ENCODE measurements at places on chromosomes 4 and X.
A peak's percentile ranks its signal among the peaks of the same experiment; 100 is the strongest.

DNA sequence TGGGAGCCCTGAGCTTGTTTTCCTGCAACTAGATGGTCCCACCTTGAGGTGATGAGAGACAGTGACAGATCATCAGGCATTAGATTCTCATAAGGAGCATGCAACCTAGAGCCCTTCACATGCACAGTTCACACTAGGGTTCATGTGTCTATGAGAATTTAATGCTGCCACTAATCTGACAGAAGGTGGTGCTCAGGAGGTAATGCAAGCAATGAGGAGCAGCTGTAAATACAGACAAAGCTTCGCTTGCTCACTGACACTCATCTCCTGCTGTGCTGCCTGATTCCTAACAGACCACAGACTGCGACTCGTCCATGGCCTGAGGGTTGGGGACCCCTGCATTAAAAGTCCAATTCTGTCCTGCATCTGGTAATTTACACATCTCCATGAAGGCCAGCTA is 141.6 kb downstream of the KCNIP4 start:
- DNase-seq: no peak

GRCh38 chrX:154855256-154855655 is 20.8 kb upstream of the SMIM9 start:
- no peak for DNase-seq

- DNase-seq: peak; percentile 80
Measured at GRCh38 chr4:83548151-83548905, 12.4 kb downstream of the GPAT3 start.

GRCh38 chrX:129771266-129771995 is 8.3 kb upstream of the SASH3 start:
- no peak for DNase-seq

DNA sequence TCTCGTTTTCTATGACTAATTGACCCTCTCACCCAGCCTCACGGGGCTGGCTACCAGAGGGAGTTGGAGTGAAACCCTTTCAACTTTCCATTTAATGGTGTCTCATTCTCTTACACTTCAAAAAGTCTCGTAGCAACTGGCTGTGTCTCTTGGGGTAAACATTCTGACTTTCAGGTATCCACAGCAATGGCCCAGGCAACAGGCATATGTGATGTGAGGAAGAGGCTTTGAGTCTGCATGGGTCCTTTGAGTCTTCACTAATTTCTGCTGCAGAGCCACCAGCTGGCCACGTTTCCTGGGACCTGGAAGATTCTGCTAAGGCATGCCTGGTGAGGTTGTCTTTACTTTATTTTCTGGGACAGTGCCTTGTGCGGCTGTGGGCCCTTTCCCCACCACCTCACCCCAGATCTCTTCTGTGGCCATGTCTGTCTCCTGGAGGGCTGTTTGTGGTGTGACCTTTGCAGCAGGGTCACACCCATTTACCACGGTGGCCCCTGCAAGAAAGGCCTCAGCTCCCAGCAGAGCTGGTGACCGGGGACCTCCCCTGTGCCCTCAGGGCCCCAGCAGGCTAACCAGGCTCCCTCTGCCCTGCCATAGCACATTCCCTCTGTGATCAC is 112.5 kb upstream of the FRG1 start:
- DNase-seq: no peak

DNA sequence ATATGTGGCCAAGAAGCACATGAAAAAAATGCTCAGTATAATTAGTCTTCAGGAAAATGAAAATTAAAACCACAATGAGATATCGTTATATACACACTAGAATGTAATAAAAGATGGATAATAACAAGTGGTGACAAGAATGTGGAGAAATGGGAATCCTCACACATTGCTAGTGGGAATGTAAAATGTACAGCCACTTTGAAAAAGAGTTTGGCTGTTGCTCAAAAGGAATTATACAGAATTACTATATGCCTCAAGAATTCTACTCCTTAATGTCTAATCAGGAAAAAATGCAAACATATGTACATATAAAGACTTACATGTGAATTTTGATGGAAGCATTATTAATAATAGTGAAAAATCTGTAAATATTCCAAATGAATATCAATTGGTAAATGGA is 102.2 kb downstream of the SPCS3 start:
- no peak for DNase-seq

GRCh38 chr4:6944301-6945051 is 34.9 kb downstream of the TBC1D14 start:
- DNase-seq: peak; percentile 31

- no peak for DNase-seq
Measured at GRCh38 chr4:101065935-101066485, 281.3 kb downstream of the PPP3CA start.

- no peak for DNase-seq
Measured at GRCh38 chr4:184471881-184472613, 2.3 kb downstream of the IRF2 start.

GRCh38 chrX:111543212-111543741 is 31.8 kb downstream of the SERTM2 start:
- no peak for DNase-seq

- no peak for DNase-seq
Measured at GRCh38 chr4:86720508-86721068, 126.5 kb downstream of the PTPN13 start.

DNA sequence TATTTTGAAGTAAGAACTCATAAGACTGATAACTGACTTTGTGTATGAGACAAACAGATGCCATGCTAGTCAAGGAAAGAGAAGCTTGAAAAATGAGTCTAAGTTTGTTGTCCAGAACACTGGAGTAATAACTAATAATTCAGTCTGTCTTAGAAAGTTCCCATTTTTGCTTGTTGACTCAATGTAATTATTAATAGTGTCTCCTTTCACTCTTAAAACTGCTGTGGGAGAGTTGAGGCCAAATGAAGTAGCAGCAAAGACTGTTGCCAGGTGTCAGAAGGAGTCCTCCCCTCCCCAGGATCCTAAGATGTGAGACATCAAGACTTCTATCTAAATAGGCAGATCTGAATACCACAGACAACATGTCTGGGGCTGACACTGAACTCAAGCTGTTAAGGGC is 20.8 kb upstream of the FAM13A start:
- DNase-seq: peak; percentile 57

- no peak for DNase-seq
Measured at GRCh38 chr4:156751486-156751885, 220.1 kb downstream of the PDGFC start.

- no peak for DNase-seq
Measured at GRCh38 chr4:27638163-27638915, 777.7 kb downstream of the STIM2 start.

DNA sequence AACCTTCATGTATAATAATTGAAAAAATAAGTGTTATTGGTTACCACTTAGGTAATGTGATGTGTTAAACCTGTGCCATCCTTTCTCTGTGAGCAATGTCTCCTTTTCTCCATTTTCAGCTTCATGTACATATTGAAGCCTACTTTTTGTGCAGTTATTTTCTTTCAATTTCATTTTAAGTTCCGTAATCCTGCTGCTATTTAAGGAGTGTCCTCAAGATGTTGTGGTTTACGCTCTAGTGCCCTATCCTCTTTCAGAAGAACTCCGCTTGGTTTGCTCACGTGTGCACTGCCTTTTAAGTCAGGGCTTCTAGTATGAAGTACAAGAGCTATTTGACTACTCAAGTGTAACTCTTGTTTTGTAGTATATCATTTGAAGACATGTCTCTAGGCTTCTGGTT is 2253.2 kb upstream of the TENM3 start:
- peak; percentile 3 for DNase-seq

DNA sequence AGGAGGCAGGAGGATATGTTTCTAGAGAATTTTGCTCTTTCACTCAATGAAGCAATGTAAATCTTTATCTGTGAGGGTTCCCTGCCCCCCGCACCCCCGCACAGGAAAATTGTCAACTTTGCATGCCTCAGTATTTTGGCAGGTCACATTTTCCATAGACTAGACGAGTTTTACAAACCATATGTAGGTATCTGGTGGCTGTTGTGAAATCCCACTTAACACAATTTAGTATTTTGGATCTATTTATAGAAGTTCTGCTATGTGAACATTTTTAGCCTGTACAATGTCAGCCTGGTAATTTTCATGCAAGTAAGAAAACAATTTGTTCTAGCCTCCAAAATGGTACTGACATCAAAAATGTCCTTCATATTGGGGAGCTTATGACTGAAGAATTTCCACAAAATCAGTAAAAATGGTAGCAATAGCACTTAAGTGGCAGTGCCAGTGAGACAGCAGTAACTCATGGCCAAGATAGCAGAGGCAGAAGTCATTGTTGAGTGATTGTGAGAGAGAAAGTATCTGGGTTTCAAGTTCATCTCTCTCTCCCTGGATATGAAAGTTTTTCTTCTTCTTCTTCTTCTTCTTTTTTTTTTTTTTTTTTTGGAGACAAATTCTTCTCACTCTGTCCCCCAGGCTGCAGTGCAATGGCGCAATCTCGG is 12.4 kb upstream of the FRYL start:
- DNase-seq: peak; percentile 42

DNA sequence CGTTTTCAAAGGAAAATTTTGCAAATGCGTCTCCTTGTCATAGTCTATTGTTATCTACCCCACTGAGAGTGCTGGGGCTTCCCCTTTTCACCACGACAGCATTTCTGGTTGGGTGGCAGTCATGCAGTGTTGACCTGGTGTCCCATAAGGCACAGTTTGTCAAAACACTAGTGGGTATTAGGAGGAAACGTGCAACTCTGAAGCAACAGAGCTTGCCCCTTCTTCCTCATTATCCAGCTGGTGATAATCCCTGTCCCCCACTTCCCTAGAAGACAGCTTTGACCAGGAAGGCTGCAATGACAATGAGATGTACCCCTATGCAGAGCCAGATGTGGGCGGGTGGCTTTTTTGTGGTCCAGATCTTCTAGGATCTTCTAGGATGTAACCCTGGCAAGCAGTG is 1.8 kb downstream of the TBC1D1 start:
- DNase-seq: peak; percentile 81

DNA sequence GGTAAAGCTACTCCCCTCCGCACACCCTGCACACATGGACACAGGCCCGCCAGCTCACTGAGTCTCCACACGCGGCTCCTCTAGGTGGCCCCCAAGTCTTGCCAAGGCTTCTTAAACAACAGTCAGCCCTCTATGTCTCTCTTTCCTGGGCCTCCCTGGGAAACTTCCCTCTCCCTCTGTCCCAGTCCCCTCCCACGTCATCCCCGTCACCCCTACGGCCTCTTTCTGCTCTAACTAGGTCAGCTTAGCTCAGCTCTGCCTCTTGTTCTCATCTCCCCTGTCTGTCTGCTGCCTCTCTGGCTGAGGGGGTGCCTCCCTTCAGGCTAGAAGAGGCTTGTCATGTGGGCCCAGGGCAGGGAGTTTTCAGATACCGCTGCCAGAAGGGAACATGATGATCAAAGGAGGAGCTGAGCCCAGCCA is 38.8 kb downstream of the SEPTIN6 start:
- DNase-seq: peak; percentile 55

DNA sequence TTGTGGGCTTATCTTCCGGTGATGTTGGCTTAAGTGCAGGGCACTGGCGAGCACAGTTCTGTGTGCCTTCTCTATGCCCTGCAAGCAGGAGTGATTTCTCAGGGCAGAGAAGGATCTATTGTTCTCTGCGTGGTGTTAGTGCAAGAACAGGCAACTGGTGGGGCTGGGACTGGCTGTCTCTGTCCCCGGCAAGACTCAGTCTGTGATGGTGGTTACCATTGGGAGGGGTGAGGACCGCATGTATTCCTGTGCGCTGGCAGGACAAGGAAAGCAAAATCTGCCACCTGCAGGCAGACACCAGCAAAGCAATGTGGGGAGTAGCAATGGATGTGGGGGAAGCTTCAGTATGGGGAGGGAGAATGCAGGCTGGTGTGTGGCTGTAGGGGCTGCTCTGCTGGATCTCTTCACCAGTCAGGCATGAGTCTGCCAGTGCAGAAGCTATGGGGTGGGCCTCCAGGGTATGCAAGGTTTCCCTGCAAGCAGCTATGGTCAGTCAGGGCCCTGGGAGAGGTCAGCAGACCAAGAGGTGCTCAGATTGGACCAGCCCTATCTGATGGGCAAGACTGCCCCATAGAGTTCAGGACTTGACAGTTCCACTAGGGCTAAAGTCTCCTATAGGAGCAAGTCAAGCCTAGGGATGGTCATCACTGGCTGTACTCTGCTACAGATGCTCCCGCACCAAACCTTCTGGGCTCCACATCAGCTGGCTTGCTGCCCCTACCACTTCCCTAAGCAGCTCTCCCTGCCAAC is 16.8 kb downstream of the PF4 start:
- DNase-seq: no peak

GRCh38 chr4:100317032-100317864 is 127.0 kb upstream of the DDIT4L start:
- no peak for DNase-seq

DNA sequence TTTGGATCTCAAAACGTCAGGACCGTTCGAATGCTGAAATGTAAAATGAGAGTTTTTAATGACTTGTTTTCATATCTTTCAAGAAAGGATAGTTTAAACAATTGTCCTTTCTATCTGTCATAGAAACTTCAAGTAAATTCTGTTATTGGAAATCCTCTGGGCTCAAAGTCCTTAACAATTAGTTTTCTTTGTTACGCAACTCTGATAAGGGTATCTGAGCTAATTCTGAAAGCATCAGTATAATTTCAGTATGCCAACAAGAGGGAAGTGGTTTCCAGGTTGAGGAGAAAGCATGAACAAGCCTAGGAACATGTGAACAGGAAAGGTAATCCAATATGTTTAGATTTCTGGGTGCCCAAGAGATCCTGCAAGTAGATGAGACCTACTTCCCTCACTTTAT is 22.0 kb downstream of the ADH7 start:
- DNase-seq: no peak

GRCh38 chrX:136261321-136261720 is 10.1 kb upstream of the MAP7D3 start:
- no peak for DNase-seq

DNA sequence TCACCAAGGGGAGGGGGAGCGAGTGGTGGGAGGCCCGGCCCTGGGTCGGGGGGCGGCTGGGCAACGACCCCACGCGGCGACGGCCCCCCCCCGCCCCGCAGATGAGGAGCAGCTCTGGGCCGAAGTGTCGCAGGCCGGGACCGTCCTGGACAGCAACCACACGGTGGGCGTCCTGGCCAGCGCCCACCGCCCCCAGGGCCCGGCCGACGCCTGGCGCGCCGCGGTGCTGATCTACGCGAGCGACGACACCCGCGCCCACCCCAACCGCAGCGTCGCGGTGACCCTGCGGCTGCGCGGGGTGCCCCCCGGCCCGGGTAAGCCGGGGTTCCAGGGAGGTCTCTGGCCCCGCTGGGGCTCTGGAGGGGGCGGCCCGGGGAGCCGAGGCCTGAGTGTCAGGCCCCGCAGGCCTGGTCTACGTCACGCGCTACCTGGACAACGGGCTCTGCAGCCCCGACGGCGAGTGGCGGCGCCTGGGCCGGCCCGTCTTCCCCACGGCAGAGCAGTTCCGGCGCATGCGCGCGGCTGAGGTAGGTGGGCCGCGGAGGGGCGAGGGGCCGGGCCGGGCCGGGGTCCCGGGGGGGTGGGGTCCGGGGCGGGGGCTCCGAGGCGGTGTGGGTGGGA is 8.7 kb upstream of the FGFRL1 start:
- DNase-seq: no peak

Measured in inflammatory macrophage treated with lipopolysaccharide for 4 hours (primary cell).